Epithelial cell of proximal tubule (primary cell): ENCODE measurements at places on chromosomes 7 and 10.

- no peak for DNase-seq
These were observed 228.0 kb downstream of the DGKI start for GRCh38 chr7:137618748-137619147.

DNA sequence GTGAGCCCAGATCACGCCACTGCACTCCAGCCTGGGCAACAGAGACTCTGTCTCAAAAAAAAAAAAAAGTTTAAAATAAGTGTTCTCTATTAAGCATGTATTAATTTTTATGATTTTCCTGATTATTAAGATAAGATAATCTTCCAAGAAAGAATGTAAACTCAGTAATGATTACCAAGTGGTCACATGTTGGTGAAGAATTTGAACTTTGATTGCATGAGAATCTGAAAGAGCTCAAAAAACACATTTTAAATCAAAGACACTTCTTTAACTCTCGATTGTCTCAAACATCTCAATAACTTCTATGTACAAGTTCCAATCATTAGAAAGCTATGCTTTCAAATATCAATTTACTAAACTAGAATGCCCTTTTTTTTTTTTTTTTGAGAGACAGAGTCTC is 33.8 kb downstream of the SNX8 start:
- DNase-seq = no peak

GRCh38 chr7:70835658-70836057 is 296.3 kb upstream of the GALNT17 start:
- DNase-seq = no peak

- DNase-seq = no peak
These were observed 153.0 kb upstream of the PDE1C start for GRCh38 chr7:32223071-32223650.

- no peak for DNase-seq
These were observed 110.0 kb downstream of the PDGFA start for GRCh38 chr7:409339-410281.
